Effector memory CD8-positive, alpha-beta T cell (primary cell): ENCODE measurements at places on chromosomes 11 and 22.

- no peak for DNase-seq
These were observed 60.2 kb downstream of the LRRC32 start for GRCh38 chr11:76610371-76610770.

GRCh38 chr11:6755303-6755952, 16.3 kb downstream of the OR2AG2 start:
- peak; percentile 50 for DNase-seq

DNA sequence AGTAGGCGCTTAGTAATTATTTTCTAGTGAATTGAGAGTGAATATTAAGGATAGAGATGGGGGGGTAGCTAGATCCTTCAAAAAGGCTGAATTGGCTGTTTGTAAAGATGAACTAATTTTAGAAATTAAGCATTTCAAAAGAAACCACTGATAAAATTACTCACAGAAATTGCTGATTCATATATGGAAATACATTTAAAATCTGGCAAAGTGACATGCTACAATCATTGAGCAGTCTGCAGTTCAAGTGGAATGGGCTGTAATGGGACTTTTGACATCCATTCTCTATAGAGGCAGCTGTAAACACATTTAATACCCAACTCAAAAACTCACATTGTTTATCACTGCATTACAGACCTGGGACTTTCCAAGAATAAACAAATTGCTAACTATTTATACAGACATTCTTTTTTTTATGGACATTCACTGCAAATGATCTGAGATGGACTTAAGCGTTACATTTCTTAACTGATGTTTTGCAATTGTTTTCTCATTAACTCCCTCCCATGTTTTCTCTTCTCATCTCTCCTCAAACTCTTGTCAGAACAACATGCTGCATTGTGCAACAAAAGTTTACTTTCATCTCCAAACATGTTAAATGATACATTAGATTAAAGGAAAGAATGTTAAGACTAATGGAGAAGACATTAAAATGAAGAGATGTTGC, 42.1 kb upstream of the MMP7 start:
- no peak for DNase-seq

GRCh38 chr11:106625566-106625965, 392.7 kb downstream of the GUCY1A2 start:
- DNase-seq = no peak
